ENCODE measurements at places on chromosomes 5 and 9.

DNA sequence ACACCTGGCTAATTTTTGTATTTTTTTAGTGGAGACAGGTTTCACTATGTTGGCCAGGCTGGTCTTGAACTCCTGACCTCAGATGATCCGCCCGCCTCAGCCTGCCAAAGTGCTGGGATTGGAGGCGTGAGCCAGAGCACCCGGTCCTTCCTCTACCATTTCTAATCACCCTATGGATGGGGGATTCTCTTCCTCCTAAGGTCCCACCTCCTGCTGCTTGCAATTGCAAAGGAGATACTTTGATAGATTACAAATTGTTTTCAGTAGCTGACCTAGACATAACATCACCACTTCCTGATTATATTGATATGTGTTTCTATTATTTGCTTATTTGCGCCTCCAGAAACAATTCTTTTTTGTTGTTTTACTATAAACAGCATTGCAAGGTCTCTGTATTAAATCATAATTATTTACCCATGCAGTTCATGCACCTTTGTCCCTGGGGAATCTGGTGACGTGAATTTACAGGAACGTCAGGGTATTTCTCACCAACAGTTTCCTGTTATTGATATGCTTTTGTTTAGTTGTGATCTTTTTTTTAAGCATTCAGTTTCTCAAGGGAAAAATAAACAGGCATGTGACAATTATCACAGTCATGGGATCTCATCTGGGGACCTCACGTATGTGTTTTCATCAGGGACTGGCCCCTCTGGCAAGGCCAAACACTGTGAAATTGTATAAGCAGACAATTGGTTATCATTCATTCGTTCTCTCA is 43.2 kb downstream of the ESM1 start:
- no peak for DNase-seq

DNA sequence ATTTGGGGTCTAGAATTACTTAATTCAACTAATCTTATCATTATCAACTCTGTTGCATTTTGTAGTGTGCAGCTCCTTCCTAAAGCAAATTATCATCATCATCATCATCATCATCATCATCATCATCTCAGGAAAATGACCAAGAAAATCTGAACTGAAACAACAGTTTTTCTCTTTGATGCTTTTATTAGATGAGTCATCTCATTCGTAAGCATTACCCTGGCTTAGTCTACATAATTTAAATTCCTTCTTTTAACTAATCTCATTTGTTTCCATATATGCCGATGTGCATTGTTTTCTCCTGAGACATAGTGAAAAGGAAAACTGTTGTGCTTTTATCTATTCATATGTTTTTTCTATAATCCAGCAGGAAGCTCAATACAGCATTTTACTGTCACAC is 173.0 kb upstream of the PDE4D start:
- peak; percentile 34 for DNase-seq

GRCh38 chr5:78503958-78504653 is 143.7 kb downstream of the SCAMP1 start:
- no peak for DNase-seq

DNA sequence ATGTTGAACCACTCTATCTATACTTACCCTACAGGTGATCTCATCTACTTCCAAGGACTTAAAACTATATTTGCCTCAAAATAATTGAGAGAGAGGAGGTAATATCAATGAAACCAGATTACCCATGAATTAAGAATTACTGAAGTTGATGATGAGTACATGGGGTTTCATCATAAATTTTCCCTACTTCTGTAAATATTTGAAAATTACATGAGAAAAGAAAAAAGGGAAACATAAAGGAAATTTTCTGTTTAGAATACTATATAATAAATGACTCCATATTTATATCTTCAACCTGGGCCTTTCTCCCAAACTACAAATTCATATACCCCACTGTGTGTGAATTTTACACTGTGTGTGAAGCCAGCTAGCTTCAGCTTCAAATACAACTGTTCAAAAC is 2.6 kb downstream of the TSTD2 start:
- DNase-seq = no peak

DNA sequence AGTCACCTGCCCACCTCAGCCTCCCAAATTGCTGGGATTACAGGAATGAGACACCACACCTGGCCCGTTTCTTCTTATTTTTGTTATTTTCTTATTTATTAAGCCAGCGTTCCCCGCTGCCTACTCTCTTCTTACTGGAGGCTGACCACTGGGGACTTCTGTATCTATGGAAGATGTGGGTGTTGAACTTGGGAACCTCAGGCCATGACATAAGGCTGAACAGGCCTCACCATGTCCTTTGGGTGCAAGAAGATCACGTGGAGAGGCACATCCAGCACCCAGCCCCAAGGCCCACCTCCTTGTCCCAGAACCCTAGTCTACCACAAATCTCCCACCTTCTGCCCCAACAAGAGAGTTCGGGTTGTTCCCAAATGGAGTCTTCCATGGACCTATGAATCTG is 59.4 kb upstream of the NEK6 start:
- no peak for DNase-seq

- DNase-seq = no peak
Measured at GRCh38 chr9:105510024-105510423, 47.9 kb upstream of the FKTN start.

DNA sequence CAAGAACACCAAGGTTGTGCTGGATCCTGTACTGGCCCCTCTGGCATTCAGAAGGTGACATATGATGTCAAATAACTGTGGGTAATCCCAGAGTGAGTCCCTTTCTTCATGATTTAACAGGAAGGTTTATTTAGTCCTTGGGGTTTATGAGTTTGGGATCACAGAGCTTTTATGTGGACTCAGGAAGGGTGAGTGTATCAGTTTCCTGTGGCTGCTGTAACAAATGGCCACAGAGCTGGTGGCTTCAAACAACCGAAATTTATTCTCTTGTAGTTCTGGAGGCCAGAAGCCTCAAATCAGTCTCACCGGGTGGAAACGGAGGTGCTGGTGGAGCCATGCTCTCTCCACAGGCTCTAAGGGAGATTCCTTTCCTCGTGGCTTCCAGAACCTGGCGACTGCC is 157.7 kb downstream of the MELK start:
- DNase-seq = no peak

GRCh38 chr9:89993678-89994630 is 389.1 kb downstream of the GADD45G start:
- DNase-seq = no peak

DNA sequence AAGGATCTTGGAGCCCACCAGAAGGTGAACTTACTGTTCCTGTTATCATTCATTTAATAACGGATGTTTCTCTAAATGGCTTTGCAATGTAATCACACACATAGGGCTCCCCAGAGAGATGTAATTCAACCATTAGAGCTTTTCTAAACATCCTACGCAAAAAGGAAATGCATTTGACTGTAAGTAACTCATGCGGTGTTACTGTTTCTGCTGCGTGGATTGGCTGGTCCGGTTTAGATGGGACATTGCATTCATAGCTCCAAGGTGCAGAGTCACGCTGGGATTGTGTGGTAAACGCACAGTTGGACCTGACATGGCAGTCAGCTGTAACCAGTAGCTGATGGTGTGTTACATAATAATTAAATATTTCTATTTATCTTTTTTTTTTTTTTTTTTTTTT is 185.5 kb upstream of the OTULINL start:
- DNase-seq = no peak

GRCh38 chr5:150326707-150327106 is 24.0 kb upstream of the ARSI start:
- DNase-seq = no peak

DNA sequence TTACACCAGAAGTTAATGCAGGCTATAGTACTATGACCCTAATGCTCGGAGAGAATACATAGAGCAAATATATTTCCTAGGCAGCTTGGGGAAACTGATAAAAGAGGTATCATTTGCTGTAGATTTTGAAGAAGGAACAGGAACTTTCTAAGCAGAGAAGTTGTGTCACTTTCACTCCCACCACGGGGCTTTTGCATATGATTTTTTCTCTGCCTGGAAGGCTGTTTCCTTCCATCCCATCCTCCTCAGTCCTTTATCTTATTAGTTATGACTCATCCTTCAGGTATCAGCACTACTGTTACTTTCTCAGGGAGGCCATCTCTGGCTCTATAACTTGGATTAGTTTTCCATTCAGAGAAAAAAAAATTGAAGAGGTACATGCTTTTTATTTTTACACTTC is 2006.1 kb upstream of the WWC1 start:
- no peak for DNase-seq

- DNase-seq = no peak
Measured at GRCh38 chr5:8897316-8897715, 648.6 kb downstream of the SEMA5A start.

GRCh38 chr5:5436203-5436760 is 13.8 kb downstream of the ICE1 start:
- no peak for DNase-seq
